ENCODE measurements at places on chromosomes 2 and 18. TPM values are rescaled to one million over a fixed set of nuclear protein-coding genes. Genes with fewer than 3 reads are reported as not detected.

- no peaks in the 10 kb centered on the region for H3K27me3 ChIP-seq
- no peaks in the 10 kb centered on the region for H3K4me1 ChIP-seq
- no peak for DNase-seq
- H3K27ac ChIP-seq, result peak overlapping the region; percentile 52
These were observed 82.6 kb downstream of the THADA start for GRCh38 chr2:43513216-43513615.

DNA sequence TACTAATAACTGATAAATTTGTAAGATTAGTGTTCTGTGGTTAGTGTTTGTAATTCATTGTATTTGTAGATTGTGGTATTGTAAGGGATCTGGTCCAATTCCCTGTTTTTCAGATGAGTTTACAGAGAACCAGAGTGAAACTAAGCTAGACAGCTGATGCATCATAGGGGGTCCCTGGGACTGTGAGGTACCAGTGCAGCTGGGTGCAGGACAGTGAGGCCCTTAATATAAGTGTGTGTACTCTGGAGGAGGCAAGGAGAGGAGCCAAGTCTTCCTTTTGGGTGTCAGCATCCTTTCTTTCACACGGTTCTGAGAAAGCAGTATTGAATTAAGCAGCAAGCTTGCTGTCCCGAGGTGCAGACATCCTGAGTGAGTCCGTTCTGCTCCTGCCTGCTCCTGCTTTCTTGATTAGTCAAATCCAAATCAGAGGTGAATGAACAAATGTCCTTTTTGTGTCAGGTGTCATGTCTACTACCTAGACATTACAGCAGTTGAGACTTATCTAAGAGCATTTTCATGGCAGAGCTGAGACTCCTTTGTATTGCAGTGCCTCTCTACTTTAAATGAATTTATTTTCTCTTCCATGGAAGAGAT is 194.9 kb downstream of the MCFD2 start:
- H3K4me1 ChIP-seq, result peaks cover 20% of the 10 kb centered on the region
- no peak overlapping the region for H3K4me3 ChIP-seq
- H3K27ac ChIP-seq, result no peak overlapping the region
- no peaks in the 10 kb centered on the region for H3K27me3 ChIP-seq
- H3K36me3 ChIP-seq, result no peaks in the 10 kb centered on the region

GRCh38 chr2:85183076-85183475 is 49.9 kb downstream of the TCF7L1 start:
- DNase-seq, result no peak
- no peaks in the 10 kb centered on the region for H3K27me3 ChIP-seq
- no peaks in the 10 kb centered on the region for H3K4me1 ChIP-seq
- no peak overlapping the region for H3K27ac ChIP-seq
- no peak overlapping the region for H3K4me3 ChIP-seq

DNA sequence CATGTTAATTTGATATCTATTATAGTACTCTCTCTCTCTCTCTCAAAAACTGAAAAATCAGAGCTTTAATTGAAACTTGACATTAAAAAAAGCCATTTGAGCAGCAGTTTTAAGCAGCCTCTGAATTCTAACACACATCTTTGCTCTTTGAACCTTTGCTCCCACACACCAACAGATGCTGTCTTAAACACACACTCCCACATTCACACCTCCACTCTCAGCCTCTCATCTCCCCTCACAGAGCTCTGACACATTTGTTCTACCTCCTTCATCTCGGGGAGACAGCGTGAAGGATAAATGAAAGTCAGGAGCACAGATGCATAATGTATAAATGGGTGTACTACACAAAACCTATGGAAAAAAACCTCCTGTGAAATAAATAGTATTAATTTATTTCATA is 95.2 kb downstream of the NAB1 start:
- no peaks in the 10 kb centered on the region for H3K36me3 ChIP-seq
- no peak overlapping the region for H3K4me3 ChIP-seq
- no peak overlapping the region for H3K27ac ChIP-seq
- no peak for DNase-seq
- H3K4me1 ChIP-seq, result no peaks in the 10 kb centered on the region

DNA sequence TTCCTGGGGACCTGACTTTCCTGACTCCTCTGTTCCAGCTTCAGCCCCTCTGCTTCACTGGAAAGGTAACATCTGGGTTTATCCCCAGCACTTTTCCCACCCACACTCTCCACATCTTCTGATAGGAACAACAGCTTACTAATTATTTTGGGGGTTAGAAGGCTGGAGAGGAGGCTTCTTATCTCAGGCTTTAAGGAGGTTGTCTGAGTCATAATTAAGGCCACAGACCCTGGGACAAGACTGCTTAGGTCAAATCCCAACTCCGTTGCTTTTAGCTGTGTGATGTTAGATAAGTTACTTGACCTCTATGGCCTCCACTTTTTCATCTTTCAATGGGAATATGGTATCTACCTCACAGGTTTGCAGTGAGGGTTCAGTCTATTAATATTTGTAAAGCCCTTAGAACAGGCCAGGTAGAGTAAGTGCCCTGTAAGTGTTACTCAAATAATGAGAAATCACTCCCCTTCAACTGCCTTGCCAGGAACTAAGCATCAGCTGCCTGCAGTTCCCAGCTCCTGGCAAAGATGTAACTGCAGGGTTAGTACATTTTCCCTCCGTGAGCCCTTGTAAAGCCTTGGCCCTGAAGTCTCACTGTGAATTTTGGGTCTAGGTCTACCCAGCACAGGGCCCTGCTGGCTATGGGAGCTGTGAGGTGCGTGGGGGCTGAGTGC is 123.6 kb downstream of the MTX2 start:
- no peaks in the 10 kb centered on the region for H3K36me3 ChIP-seq
- H3K4me1 ChIP-seq, result no peaks in the 10 kb centered on the region
- no peak overlapping the region for H3K27ac ChIP-seq

GRCh38 chr2:99096728-99097127 is 44.8 kb upstream of the C2orf15 start:
- no peaks in the 10 kb centered on the region for H3K36me3 ChIP-seq
- no peak overlapping the region for H3K27ac ChIP-seq
- no peak for DNase-seq
- no peaks in the 10 kb centered on the region for H3K4me1 ChIP-seq

DNA sequence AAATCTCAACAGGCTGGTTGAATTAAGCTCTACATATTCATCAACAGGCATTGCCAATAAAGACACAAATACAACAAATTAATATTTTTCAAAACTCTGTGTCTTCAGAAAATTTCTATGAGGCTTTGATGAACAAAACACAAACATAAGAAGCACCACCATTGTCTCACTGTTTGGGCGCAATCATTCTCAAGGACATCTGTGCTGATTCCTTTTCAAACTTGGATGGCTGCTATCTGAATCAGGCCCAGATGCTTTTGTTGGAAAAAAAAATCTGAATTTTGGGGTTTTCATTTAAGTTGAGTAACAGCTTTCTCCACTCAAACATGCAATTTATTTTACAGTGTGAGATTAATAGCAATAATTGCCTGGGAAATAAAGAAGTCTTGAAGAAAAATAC is 173.8 kb downstream of the NRXN1 start:
- no peak overlapping the region for H3K27ac ChIP-seq
- no peak overlapping the region for H3K4me3 ChIP-seq
- H3K4me1 ChIP-seq, result no peaks in the 10 kb centered on the region

IL18R1 gene
- total RNA-seq, result 3.6 TPM

RTP5 gene
- not detected for total RNA-seq

M1AP gene
- total RNA-seq, result not detected

GRCh38 chr2:130759906-130760753 is 4.8 kb downstream of the AMER3 start:
- no peak overlapping the region for H3K4me3 ChIP-seq
- H3K4me1 ChIP-seq, result no peaks in the 10 kb centered on the region
- H3K36me3 ChIP-seq, result no peaks in the 10 kb centered on the region
- H3K27ac ChIP-seq, result no peak overlapping the region
- peaks cover 11% of the 10 kb centered on the region for H3K27me3 ChIP-seq

IL1A gene
- total RNA-seq, result not detected

MOGAT1 gene
- not detected for total RNA-seq

DNA sequence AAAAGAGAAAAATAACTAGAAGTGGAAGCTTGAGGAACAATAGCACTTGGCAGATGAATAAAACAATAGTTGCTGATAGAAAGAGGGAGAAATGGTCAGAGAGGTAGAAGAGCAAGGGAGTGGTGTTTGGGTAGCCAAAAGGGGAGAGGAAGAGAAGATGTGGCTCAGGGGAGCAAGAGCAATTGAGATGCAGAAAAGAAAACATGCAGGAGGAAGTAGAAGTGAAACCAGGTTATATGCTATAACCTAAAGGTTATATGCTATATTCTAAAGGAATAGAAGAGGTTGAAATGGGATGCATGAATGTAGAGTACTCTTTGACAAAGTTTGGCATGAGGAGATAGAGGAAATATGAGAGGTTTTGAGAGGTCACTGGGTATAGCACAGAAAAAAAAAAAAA is 759.5 kb downstream of the SATB2 start:
- H3K27ac ChIP-seq, result no peak overlapping the region
- no peak overlapping the region for H3K4me3 ChIP-seq
- no peaks in the 10 kb centered on the region for H3K27me3 ChIP-seq

DNA sequence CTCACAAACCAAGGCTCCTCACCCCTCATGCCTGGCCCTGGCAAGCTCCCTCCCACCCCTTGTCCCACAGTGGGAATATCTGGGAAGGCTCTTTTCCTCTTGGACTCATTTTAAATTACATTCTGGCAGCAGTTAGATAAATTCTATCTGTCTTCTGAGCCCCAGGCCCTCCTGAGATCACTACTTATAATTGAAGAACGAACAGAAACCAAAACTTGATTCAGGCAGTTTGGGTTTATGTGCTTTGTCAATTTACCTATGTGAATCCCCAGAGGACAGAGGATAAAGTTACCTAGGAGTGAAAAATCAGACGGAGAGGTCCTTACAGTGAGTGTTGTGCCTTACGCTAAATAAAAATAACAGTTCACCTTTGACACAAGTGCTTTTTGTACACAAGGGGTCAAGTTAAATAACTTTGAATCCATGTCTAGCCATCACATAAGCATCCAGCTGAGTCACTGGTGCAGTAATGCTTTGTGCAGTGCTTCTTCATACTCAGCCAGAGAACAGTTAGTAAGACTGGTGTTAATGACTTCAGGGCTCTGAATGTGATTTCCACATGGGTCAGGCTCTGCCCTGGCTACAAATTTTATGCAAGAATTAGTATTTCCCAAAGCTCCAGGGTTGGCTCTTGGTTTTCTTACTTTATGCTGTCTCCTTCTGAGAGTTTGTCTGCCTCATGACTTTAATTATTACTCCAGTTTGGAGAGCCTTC is 329.3 kb downstream of the INSIG2 start:
- no peaks in the 10 kb centered on the region for H3K27me3 ChIP-seq
- no peak overlapping the region for H3K27ac ChIP-seq
- H3K4me3 ChIP-seq, result no peak overlapping the region
- H3K4me1 ChIP-seq, result no peaks in the 10 kb centered on the region
- no peak for DNase-seq

RAMP1 gene
- total RNA-seq, result 11.6 TPM

GRCh38 chr18:74519320-74520095 is 14.8 kb upstream of the CNDP1 start:
- H3K4me1 ChIP-seq, result peaks cover 43% of the 10 kb centered on the region
- no peak overlapping the region for H3K4me3 ChIP-seq
- no peaks in the 10 kb centered on the region for H3K27me3 ChIP-seq
- peak overlapping the region; percentile 30 for H3K27ac ChIP-seq

PPP4R1 gene
- 133 TPM for total RNA-seq

LRRC30 gene
- total RNA-seq, result not detected

DNA sequence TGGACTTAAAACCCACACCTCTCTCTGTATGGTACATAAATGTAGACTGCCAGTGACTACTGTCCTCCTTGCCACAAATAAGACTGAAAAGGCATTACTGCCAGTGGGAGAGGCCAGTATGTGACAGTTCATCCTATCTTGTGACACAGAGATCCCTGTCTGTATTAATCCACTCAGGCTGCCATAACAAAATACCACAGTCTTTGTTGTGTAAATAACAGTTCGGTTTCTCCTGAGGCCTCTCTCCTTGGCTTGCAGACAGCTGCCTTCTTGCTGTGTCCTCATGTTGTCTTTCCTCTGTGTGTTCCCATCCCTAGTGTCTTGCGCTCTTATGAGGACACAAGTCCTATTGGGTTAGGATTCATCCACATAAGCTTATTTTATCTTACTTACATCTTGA is 46.4 kb upstream of the IL1RL1 start:
- H3K4me1 ChIP-seq, result no peaks in the 10 kb centered on the region
- no peaks in the 10 kb centered on the region for H3K36me3 ChIP-seq
- no peak overlapping the region for H3K27ac ChIP-seq
- H3K4me3 ChIP-seq, result no peak overlapping the region
- no peaks in the 10 kb centered on the region for H3K27me3 ChIP-seq
- no peak for DNase-seq

- no peaks in the 10 kb centered on the region for H3K27me3 ChIP-seq
- H3K4me3 ChIP-seq, result no peak overlapping the region
- no peak overlapping the region for H3K27ac ChIP-seq
- DNase-seq, result no peak
- H3K4me1 ChIP-seq, result no peaks in the 10 kb centered on the region
- no peaks in the 10 kb centered on the region for H3K36me3 ChIP-seq
These were observed 94.5 kb upstream of the TTC39C start for GRCh38 chr18:23920054-23920453.

GRCh38 chr2:42392191-42392590 is 31.2 kb upstream of the COX7A2L start:
- no peak for DNase-seq
- no peaks in the 10 kb centered on the region for H3K4me1 ChIP-seq
- no peaks in the 10 kb centered on the region for H3K27me3 ChIP-seq
- H3K4me3 ChIP-seq, result no peak overlapping the region
- no peak overlapping the region for H3K27ac ChIP-seq

ARHGAP28 gene
- 5.4 TPM for total RNA-seq

GRCh38 chr2:84247532-84247931 is 211.5 kb downstream of the SUCLG1 start:
- H3K4me1 ChIP-seq, result no peaks in the 10 kb centered on the region
- H3K27me3 ChIP-seq, result no peaks in the 10 kb centered on the region
- H3K36me3 ChIP-seq, result no peaks in the 10 kb centered on the region
- DNase-seq, result no peak
- no peak overlapping the region for H3K27ac ChIP-seq
- no peak overlapping the region for H3K4me3 ChIP-seq

PSTPIP2 gene
- total RNA-seq, result 7.0 TPM

GRCh38 chr2:182548031-182548950 is 121.5 kb upstream of the PDE1A start:
- no peak overlapping the region for H3K27ac ChIP-seq
- no peaks in the 10 kb centered on the region for H3K27me3 ChIP-seq
- H3K36me3 ChIP-seq, result no peaks in the 10 kb centered on the region
- H3K4me3 ChIP-seq, result no peak overlapping the region

LHCGR gene
- total RNA-seq, result not detected

POTEC gene
- not detected for total RNA-seq

GRCh38 chr2:28644760-28645159 is 106.9 kb upstream of the PPP1CB start:
- no peaks in the 10 kb centered on the region for H3K27me3 ChIP-seq
- H3K36me3 ChIP-seq, result no peaks in the 10 kb centered on the region
- H3K4me3 ChIP-seq, result no peak overlapping the region
